ENCODE measurements at places on chromosomes 3 and 15.

GRCh38 chr3:98691897-98692296, 71.2 kb upstream of the ST3GAL6 start:
- DNase-seq, result no peak

GRCh38 chr15:85168642-85169173, 187.1 kb downstream of the PDE8A start:
- DNase-seq, result peak; percentile 23

GRCh38 chr15:100863796-100864267, 15.8 kb upstream of the ALDH1A3 start:
- no peak for DNase-seq

DNA sequence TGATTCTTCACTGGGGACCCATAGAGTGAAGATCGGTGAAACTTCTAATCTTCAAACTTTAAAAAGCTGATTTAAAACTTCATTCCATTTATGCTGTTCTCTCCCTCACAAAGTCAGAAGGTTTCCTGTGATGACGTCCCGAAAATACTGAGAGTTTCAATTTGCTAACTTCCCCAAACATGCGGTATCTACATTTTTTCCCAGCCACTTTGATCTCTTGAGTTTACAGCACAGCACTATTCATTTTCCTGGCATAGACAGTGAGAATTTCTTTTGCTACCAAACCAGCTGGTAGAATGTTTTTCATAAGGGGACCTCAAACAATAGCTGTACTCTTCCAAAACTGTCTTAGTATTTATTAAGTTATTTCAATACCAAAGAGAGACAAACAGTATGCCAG, 156.8 kb downstream of the LSAMP start:
- no peak for DNase-seq

DNA sequence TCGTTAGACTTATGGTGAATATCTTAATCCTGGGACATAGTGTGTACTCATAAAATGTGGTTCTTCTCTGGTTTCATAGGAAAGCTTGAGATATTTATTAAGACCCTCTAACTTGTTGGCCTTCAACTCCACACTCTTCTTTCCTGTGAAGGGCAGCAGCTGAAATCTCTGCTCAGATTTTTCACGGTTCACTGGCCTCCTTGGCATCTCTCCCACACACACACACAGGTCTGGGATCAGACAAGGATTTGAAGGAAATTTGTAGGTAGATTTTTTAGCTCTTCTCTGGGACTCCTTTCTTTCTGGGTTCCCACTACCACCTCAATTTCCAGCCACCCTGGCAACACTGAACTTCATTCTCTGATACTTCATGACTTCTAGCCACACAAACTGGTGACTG, 70.2 kb downstream of the MYRIP start:
- no peak for DNase-seq

DNA sequence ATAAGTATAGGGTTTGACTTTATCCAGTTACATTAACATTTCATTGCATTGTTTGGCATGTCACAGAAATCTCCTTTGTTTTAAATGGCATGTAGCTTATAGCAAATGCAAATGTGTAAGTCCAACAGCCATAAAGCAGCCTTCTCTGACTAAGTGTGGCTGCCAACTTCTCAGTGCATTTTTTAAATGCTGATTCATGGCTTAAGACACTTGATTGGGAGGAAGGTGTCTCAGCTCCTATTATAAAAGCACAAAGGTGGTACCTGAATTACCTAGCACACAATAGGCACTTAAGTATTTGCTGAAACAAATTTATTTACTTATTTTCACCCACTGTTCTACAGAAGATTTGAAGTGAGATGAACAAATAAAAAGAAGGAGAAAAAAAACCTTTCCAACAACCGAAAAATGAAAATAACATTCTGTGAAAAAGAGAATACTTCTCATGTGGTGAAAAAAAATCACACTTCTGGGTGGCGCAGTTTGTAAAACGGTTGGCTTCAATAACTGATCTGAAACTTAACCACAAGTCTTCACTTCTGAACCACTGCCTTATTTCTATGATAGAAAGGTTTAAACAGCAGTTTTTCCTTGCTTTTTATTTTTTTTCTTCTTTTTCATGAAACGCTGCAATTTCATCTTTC, 105.5 kb upstream of the ICE2 start:
- no peak for DNase-seq

- DNase-seq, result no peak
These were observed 80.3 kb upstream of the EOMES start for GRCh38 chr3:27802425-27802824.

DNA sequence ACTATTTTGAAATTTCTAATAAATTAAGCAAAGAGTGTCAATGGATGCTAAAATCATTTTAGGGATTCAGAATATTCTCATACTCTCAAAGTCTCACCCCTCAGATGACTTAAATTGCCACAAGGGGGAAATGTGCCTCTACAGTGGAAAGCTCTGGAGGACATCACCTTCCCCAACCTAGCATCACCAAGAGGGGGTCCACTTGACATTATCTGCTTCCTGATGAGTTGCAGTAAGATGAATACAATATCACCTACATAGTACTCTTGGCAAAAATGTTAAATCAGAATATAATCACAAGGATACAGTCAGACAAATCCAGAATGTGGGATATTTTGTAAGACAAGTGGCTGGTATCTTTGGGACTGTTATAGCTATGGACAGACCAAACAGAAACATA, 290.1 kb downstream of the MFSD1 start:
- no peak for DNase-seq

DNA sequence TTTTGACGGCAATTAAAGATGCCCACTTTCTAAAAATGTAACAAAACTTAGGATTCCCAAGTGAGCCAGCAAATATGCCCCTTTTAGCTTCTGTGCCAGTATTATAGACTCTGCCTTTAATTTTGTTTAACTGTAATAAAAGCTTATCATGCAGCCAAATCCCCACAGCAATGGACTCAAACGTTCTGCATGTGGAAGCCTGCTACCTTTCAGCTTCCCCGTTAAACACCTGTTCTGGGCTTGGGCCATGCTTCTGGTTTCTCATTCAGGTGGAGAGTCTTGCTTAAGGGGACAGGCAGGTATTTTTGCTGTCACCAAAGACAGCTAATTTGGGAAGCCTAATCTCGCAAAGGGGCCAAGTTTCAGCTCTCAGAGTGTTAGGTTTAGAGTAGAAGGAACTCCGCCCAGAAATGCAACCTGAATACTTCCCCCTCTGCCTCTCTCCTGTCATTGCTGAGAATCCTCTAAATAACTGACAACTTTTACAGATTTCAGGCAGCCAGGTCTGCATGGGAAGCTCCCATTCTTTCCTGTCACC, 399.4 kb upstream of the ATP11B start:
- DNase-seq, result no peak

GRCh38 chr15:65517866-65518207, 348 bp upstream of the DPP8 start:
- DNase-seq, result no peak

- no peak for DNase-seq
These were observed 306.4 kb downstream of the MAGI1 start for GRCh38 chr3:65732051-65732935.

- DNase-seq, result no peak
These were observed 74.9 kb downstream of the SMAD3 start for GRCh38 chr15:67140078-67140833.

- no peak for DNase-seq
These were observed 1.2 kb upstream of the C3orf70 start for GRCh38 chr3:185153861-185154629.

DNA sequence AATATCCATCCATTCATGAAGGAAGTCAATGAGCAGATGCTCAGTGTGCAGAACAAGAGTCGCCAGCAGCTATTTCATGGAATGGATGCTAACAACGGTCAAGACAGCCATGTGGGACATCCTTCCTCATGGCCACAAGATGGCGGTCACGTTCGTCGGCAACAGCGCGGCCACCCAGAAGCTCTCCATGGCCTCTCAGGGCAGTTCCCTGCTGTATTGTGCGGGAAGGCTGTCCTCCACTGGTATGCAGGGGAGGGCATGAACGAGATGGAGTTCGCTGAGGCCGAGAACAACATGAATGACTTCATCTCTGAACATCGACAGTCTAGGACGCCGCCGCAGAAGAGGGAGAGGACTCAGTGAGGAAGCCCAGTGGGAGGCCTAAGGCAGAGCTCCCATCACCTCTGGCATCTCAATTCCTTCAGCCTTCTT, 208.3 kb downstream of the TJP1 start:
- no peak for DNase-seq
